Immature natural killer cell (primary cell): ENCODE measurements at places on chromosomes 11 and 22. TPM values are rescaled to one million over a fixed set of nuclear protein-coding genes. Genes with fewer than 3 reads are reported as not detected.

- no peaks in the 10 kb centered on the region for H3K27me3 ChIP-seq
- no peak for DNase-seq
- peaks cover 25% of the 10 kb centered on the region for H3K4me1 ChIP-seq
- no peak overlapping the region for H3K4me3 ChIP-seq
- no peaks in the 10 kb centered on the region for H3K36me3 ChIP-seq
- H3K27ac ChIP-seq, result no peak overlapping the region
Observed at GRCh38 chr22:27879923-27880322, 39.1 kb downstream of the PITPNB start.

PARVA gene
- polyA plus RNA-seq, result not detected

DNA sequence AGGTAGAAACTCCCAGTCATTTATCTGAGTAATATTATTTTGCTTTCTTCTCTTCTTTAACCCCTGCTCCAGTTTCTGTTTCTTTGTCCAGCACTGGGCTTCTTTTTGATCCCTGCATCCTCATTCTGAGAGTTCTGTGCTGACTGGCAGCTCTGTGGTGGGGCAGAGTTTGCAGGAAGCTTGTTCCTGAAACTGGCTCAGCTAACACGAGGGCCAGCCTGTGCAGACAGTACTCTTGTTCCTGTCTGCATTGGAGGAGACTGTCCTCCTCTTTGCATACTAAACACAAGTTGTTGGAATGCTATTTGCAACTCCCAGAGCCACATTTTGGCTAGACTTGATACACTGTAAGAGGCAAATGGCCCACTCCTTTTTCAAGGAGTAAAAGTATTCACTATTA lies 93.1 kb upstream of the HORMAD2 start:
- H3K36me3 ChIP-seq, result peaks cover 16% of the 10 kb centered on the region
- H3K4me3 ChIP-seq, result no peak overlapping the region
- H3K4me1 ChIP-seq, result no peaks in the 10 kb centered on the region
- H3K27me3 ChIP-seq, result no peaks in the 10 kb centered on the region
- H3K27ac ChIP-seq, result no peak overlapping the region
- no peak for DNase-seq

BTBD18 gene
- polyA plus RNA-seq, result 0.25 TPM

DNA sequence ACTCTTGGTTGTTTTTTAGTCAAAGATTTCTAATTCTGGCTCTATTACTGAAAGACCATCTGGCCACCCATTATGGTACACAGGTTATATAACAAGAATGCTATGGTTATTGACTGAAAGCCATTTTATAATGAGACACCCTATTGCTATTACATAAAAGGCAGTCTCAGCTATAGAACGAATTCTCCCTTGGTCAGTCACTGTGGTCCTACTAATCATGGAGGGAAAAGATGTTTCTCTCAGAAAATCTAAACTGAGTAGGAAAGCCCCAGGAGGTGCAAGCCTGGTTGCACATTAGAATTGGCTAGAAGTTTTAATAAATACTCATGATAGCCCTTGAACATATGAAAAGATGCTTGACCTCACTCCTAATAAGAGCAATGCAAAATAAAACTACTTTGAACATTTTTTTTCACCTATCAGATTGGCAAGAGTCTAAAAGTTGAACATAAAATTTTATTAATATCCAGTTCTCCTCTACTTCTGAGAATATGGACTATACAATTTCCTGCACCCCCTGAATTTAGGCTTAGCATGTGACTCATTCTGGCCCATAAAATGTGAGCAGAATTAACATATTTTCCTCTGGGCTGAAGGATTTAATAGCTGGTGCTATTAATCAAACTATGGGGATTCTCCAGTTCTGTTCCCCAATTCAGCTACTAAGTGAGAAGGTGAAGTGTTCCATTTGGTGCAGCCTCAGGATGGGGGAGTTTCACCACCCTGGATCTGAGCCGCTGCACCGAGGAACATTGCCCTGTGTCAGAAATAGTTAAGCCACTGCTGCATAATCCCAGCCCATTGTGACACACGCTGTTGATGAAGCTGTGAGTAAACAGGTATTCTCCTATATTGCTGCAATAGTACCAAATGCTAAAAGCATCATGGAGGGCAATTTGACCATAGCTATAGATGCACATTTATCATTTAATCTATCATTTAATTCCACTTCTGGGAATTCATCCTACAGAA lies 11.5 kb upstream of the CRKL start:
- peaks cover 9% of the 10 kb centered on the region for H3K4me1 ChIP-seq
- DNase-seq, result no peak
- H3K27me3 ChIP-seq, result no peaks in the 10 kb centered on the region
- H3K27ac ChIP-seq, result no peak overlapping the region
- no peaks in the 10 kb centered on the region for H3K36me3 ChIP-seq

DNA sequence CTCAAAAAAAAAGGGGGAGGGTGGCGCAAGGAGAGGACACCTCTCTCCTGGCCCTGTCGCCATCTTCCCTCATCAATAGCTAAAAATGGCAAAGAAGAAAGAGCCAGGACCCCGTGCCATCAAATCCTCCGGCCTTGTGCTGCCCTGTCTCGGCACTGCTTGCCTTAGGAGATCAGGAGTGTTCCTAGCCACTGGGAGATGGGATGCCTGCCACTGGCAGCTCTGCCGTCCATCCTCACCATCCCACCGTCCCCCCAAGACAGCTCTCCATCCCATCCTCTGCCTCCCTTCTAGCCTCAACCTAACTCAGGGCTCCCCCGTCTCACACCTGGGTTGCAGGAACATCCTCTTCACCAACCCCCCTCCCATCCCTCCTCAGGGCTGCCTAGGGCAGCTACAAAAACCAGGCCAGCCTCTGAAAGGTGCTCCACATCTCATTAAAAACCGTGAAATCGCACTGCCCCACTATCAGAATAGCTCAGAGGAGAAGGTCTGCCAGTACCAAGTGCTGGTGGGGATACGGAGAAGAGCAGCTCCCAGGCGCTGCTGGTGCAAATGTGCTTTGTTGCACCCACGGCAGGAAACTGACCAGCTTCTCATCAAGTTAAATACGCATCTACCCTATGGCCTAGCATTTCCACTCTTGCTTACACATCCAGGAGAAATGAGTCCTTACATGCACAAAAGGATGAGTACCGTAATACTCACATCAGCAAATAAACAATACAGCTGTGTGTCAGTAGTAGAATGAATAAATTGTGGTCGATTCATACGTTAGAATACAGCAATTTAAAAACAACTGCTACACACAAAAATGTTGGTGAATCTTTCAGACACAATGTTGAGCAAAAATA lies 31.7 kb upstream of the GCAT start:
- H3K27me3 ChIP-seq, result peaks cover 5% of the 10 kb centered on the region
- DNase-seq, result no peak
- H3K4me3 ChIP-seq, result no peak overlapping the region
- H3K4me1 ChIP-seq, result no peaks in the 10 kb centered on the region
- H3K27ac ChIP-seq, result no peak overlapping the region

DNA sequence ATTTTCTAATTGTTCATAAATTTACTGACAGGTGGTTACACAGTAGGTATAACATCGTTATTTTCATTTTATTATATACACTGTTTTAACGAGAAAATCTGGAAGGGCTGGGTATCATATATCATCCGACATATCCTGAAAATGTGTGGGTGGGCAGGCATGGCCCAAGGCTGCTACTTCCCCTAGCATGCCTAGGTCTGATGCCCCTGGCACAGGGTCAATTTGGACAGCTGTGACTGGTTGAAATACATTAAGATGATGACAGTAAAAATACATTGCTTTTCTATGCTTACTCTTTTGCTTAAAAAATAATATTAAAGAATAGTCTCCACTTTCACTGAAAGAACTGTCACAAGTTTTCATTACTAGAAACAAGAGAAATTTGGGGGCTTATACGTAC lies 908.8 kb downstream of the OPCML start:
- no peaks in the 10 kb centered on the region for H3K4me1 ChIP-seq
- no peaks in the 10 kb centered on the region for H3K36me3 ChIP-seq
- H3K27me3 ChIP-seq, result peaks cover 2% of the 10 kb centered on the region
- H3K4me3 ChIP-seq, result no peak overlapping the region
- H3K27ac ChIP-seq, result no peak overlapping the region

GRCh38 chr22:44574640-44575380 lies 76.8 kb upstream of the RTL6 start:
- H3K4me1 ChIP-seq, result no peaks in the 10 kb centered on the region
- no peaks in the 10 kb centered on the region for H3K27me3 ChIP-seq
- H3K4me3 ChIP-seq, result no peak overlapping the region
- DNase-seq, result no peak
- no peaks in the 10 kb centered on the region for H3K36me3 ChIP-seq
- no peak overlapping the region for H3K27ac ChIP-seq

MOGAT2 gene
- polyA plus RNA-seq, result not detected

SMIM38 gene
- not detected for polyA plus RNA-seq

DNA sequence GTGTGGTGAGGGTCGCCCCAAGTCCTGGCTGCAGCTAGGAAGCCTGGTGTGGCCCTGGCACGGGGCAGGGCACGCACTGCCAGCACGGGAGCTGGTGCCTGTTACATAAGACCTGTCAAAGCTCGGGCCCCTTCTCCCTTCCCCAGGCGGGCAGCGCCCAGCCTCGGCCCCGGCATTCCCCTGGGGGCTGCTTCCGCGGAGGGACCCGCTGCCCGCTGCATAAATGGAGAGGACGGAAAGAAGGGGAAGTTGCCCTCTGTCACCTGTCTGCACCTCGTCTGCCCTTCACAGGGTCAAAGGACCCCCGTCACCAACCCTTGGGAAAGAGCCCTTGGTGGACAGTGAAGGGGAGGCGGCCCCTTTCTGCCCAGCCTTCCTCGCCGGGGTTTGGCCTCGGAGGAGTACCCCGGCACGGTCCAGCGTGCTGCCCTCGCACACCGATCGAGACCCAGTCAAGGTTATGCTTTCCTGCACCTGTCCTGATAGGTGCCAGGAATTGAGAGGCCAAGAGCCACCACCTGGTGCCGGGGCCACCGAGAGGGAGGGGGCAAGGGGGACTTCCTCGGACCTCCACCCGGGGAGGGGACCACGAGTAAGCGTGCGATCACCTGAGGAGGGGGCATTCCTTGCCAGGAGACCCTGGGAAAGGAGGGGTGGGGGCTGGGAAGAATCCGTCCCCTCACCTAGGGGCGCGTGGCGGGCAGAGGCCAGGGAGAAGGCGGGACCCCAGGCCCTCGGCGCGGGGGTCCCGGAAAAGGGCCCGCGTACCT lies 16.8 kb upstream of the MFRP start:
- peaks cover 12% of the 10 kb centered on the region for H3K4me1 ChIP-seq
- H3K36me3 ChIP-seq, result no peaks in the 10 kb centered on the region
- peak overlapping the region; percentile 21 for H3K4me3 ChIP-seq

GRCh38 chr22:45638834-45639746 lies 32.5 kb upstream of the ATXN10 start:
- no peaks in the 10 kb centered on the region for H3K36me3 ChIP-seq
- DNase-seq, result no peak
- peak overlapping the region; percentile 46 for H3K4me3 ChIP-seq
- no peak overlapping the region for H3K27ac ChIP-seq
- H3K4me1 ChIP-seq, result peaks cover 22% of the 10 kb centered on the region
- peaks cover 6% of the 10 kb centered on the region for H3K27me3 ChIP-seq

CAVIN3 gene
- polyA plus RNA-seq, result not detected

DNA sequence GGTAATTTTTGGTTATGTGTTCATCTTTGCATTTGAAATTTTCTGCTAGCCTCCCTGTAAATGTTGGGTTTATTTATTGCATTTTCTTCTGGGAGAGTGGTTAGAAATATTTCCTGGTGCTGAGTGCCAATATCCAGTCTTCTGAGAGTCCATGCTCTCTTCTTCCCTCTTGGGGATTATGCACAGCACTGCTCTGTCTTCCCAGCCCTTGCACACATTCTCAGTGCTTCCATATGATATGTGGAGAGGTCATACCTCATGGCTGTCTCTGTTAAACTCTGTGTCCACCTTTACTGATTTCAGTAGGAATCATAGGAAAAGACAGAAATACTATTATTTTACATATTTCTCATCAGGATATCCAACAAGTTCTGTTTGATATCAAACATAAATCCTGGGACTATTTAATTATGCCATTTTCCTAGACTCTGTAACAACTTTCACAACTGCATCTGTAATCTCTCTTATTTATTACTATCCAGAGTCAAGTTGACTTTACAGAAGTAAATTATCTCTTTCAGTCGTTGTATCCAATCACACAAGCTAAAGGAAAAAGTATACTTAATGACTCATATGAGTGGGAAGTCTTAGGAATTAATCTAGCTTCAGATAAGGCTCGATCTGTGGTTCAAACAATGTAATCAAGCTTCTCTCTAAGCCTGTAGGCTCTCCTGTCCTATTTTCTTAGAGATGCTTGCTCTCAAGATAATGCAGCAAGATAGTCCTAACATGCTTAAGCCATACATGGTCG lies 2.7 kb upstream of the NXPE1 start:
- no peaks in the 10 kb centered on the region for H3K36me3 ChIP-seq
- H3K27me3 ChIP-seq, result peaks cover 5% of the 10 kb centered on the region
- no peak for DNase-seq

DNA sequence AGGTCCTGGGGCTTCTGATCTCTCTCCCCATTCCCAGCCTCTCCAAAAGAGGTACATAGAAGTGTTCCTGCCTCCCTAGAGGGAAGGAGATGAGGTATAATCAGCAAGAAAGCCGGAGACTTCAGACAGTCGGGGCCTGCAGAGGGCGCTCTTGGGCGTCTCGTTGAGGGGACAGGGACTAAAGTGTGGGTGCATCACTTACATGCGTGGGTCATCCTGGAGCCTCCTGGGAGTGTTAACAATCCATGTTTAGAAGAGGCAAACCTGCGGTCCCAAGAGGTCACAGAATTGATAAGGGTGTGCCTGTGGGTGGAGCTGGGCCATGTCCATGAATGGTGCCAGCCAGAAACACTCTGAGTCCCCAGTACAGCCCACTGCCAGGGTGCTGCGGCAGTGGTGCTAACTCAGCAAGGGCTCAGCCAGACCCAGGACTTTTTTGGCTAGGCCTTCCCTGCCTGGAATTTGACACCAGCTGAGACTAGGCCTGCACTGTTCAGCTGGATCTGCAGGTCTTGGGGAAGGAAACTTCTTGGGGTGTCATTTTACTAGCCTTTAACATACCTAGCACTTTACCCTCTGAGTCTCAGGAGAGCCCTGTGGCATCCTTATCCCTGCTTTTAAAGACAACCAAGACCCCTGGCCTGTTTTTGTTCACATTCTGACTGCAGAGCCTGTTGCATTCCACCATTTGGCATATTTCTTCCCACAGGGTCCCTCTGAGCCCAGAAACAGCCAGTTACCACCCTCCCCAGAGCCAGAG lies 5.5 kb downstream of the YDJC start:
- no peak overlapping the region for H3K4me3 ChIP-seq
- no peak for DNase-seq
- H3K27ac ChIP-seq, result peak overlapping the region; percentile 35
- H3K36me3 ChIP-seq, result no peaks in the 10 kb centered on the region

GRCh38 chr22:44026066-44026629 lies 2.0 kb downstream of the PARVB start:
- peaks cover 5% of the 10 kb centered on the region for H3K36me3 ChIP-seq
- H3K27ac ChIP-seq, result peak overlapping the region; percentile 88
- peak overlapping the region; percentile 79 for H3K4me3 ChIP-seq
- peaks cover 29% of the 10 kb centered on the region for H3K4me1 ChIP-seq

SLC43A1 gene
- 20.3 TPM for polyA plus RNA-seq

DNA sequence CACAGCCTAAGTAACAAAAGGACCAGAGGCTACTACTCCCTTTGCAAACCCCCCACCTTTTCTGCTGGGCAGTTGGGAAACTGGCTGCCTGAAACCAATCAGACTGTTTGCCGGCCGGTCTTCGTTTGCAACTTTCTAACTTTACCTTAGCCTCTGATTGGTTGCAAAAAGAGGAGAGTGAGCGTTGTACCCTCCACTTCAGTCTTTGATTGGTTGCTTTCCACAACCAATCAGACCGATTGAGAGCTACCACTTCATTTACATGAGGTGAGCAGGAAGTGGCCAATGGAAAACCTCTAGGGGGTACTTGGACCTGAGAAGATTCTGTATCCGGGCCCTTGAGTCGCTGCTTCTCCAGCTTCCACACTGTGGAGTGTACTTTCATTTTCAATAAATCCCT lies 18.8 kb upstream of the CLNS1A start:
- H3K4me3 ChIP-seq, result no peak overlapping the region
- H3K27me3 ChIP-seq, result no peaks in the 10 kb centered on the region
- no peak for DNase-seq
- no peaks in the 10 kb centered on the region for H3K36me3 ChIP-seq
- H3K27ac ChIP-seq, result no peak overlapping the region
